NCI-H2081 treated with DMSO at 0.1 percent for 48 hours (cell line): ENCODE measurements at places on chromosomes 16 and 17.

- no peak for DNase-seq
Measured at GRCh38 chr17:8632061-8632460, 1.5 kb upstream of the MYH10 start.

DNA sequence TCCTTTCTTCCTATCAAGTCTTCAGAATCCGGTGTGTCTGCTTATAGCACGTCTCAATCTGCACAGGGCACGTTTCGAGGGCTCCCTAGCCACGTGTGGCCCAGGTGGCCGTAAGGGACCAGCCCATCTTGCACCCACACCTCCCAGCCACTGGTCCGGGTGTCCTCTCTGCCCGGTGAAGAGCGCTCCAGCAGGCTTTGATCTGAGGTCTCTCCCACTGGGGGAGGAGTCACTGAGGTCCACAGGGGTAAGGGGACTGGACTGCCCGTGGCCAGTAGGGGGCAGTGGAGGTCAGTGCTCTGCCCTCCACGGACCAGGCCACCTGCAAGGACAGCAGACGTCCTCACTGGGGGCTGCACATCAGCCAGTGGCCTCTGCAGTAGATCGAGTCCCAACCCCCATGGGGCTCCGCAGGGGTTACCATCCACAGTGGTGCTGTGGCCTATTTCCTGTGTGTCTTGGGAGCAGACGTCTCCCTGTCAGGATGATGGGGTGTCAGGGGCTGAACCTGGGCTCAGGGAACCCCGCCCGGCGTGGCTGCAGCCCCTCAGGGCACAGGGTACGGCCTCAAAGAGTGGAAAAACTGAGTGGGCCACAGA is 204.1 kb upstream of the CIBAR2 start:
- DNase-seq: no peak

- DNase-seq: no peak
Measured at GRCh38 chr16:81879625-81880024, 100.5 kb downstream of the PLCG2 start.

GRCh38 chr16:19188406-19188805 is 20.4 kb downstream of the SYT17 start:
- DNase-seq: no peak

- no peak for DNase-seq
Measured at GRCh38 chr17:68595496-68595895, 5.7 kb downstream of the FAM20A start.

DNA sequence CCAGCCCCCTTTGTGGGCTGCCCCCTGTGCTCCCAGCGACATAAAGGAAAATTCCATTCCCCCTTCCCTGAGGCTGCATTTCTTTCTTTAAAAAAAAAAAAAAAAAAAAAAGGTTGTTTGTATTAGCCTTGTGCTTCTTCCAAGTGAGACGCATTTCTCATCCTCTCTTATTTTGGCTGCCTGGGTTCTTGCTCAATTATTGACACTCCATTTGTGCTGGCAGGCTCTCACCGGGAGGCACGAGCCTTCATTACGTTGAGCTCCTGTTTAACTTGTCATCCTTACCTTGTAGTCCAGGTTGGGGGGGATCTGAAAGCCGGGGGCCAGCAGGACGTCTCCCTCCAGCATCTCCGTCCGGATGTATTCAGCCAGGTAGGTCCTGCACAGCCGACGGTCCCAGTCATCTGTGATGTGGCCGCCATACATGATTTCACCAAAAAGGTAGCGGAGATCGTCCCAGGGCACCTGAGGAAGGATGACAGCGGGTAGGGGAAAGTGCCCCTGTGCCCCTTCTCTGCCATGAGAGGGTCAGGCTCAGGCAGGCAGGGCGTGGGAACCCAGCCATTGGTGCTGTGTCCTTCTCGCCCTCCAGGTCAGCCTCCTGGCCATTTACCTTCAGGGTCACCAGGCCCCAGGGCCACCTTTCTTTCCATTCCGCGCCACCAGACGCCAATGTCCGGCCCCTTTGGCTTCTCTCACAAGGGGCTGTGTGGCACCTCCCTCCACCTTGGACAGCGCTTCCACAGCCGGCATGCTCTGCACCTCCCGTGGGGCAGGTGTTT is 50.6 kb downstream of the PGS1 start:
- no peak for DNase-seq

DNA sequence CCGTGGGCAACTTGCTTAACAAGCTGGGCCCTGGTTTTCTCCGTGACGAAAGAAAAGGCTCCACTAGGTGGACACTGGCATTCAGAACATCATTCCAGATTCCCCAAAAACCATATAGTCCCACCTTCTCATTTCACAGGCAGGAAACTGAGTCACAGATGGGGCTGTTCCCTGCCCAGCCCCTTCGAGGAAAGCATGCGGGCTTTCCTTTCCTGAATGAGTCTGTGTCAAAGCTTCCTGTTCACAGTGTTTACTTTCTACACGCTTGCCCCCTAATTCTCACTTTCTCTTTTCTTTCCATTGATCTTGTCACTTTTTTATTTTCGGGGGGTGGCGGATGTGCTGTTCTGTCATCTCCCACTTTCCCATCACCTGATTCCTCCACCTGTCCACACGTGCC is 10.3 kb upstream of the LGALS9 start:
- DNase-seq: no peak

GRCh38 chr17:57084361-57084801 is 665 bp upstream of the AKAP1 start:
- peak; percentile 60 for DNase-seq

GRCh38 chr17:80948019-80948975 is 43.3 kb upstream of the CHMP6 start:
- no peak for DNase-seq
